ENCODE measurements at places on chromosomes 12 and 14. TPM values are rescaled to one million over a fixed set of nuclear protein-coding genes. Genes with fewer than 3 reads are reported as not detected.

DNA sequence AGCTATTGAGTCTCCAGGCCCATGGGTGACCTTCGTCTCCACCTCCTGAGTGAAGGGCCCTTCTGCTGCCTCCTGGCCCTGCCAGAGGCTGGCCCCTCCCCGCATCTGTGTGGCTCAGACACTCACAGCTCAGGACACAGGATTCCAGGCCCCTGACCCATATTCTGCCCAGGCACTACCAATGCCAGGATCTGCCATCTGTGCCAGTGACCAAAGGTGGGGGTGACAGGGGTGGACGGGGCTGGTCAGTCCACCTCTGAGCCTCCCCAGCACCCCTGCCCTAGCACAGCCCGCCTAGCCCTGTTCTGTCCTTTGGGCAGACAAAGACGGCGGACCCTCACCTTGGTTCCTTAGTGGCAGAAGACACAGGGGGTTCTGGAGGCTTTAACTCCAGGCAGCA is 2.8 kb downstream of the ASB2 start:
- no peaks in the 10 kb centered on the region for H3K36me3 ChIP-seq
- H3K4me3 ChIP-seq = no peak overlapping the region
- H3K27ac ChIP-seq = no peak overlapping the region
- no peak for DNase-seq

DNA sequence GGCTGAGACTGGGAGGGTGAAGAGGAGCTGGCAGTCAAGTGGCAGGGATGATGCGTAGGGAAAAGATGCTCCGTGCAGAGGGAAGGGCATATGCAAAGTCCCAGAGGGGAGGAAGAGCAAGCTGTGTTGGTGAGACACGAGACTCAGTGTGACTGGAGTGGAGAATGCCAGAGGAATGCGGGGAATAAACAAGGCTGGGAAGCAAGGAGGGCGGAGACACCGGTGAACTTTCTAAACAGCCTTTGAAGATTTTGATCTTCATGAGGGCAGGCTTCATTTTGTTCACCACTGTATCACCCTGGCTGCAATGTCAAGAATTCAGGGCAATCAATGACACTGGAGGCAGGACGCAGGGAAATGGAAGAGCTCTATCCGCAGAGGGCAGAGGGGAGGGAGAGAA is 535.8 kb downstream of the FUT8 start:
- no peak overlapping the region for H3K27ac ChIP-seq
- no peaks in the 10 kb centered on the region for H3K4me1 ChIP-seq
- DNase-seq = no peak
- H3K4me3 ChIP-seq = no peak overlapping the region
- H3K36me3 ChIP-seq = no peaks in the 10 kb centered on the region
- peaks cover 2% of the 10 kb centered on the region for H3K27me3 ChIP-seq

- DNase-seq = peak; percentile 65
- H3K27ac ChIP-seq = peak overlapping the region; percentile 62
- peaks cover 8% of the 10 kb centered on the region for H3K36me3 ChIP-seq
- H3K27me3 ChIP-seq = peaks cover 11% of the 10 kb centered on the region
- peak overlapping the region; percentile 93 for H3K4me3 ChIP-seq
- peaks cover 41% of the 10 kb centered on the region for H3K4me1 ChIP-seq
Measured at GRCh38 chr12:42588524-42589464, 752 bp downstream of the PRICKLE1 start.

DNA sequence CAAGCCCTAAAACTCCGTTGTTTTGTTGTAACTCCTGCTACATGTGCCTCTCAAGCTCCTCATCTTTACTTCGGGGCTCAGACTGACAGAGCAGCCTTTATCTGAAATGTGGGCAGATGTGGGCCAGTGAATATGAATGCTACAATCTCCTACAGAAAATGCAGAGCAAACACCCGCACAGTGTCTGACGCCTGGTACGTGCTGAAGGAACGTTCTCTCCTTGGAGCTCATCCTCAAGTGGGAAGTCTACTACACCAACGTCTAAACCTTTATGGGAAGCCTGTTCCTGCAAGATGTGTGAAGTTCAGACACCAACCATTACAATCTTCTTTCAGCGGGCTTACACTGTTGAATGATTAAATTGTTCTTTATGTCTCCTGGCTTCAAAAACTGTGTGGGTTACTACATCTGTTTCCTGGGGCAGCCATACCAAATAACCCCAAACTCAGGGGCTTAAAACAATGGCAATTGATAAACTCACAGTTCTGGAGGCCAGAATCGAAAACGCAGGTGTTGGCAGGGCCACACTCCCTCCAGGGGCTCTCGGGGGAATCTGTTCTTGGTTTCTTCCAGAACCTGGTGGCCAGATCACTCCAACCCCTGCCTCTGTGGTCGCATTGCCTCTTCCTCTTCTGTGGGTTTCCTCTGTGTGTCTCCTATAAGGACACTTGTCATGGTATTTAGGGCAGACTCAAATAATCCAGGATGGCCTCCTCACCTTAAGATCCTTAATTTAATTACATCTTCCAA is 179.7 kb upstream of the PLXNC1 start:
- DNase-seq = no peak
- no peak overlapping the region for H3K27ac ChIP-seq
- H3K36me3 ChIP-seq = no peaks in the 10 kb centered on the region
- peaks cover 20% of the 10 kb centered on the region for H3K4me1 ChIP-seq
- H3K27me3 ChIP-seq = no peaks in the 10 kb centered on the region

GRCh38 chr12:57698414-57698813 is 4.5 kb downstream of the OS9 start:
- DNase-seq = no peak
- no peak overlapping the region for H3K4me3 ChIP-seq
- peaks cover 6% of the 10 kb centered on the region for H3K4me1 ChIP-seq
- H3K27ac ChIP-seq = no peak overlapping the region
- no peaks in the 10 kb centered on the region for H3K27me3 ChIP-seq
- H3K36me3 ChIP-seq = peaks cover 31% of the 10 kb centered on the region

Gene GPR68
- total RNA-seq = 8.5 TPM

GRCh38 chr14:80942191-80942600 is 658 bp upstream of the CEP128 start:
- peak overlapping the region; percentile 38 for H3K27ac ChIP-seq
- peak overlapping the region; percentile 95 for H3K4me3 ChIP-seq
- no peaks in the 10 kb centered on the region for H3K27me3 ChIP-seq
- no peak for DNase-seq
- H3K36me3 ChIP-seq = no peaks in the 10 kb centered on the region
- H3K4me1 ChIP-seq = peaks cover 13% of the 10 kb centered on the region

Gene PRH2
- not detected for total RNA-seq

DNA sequence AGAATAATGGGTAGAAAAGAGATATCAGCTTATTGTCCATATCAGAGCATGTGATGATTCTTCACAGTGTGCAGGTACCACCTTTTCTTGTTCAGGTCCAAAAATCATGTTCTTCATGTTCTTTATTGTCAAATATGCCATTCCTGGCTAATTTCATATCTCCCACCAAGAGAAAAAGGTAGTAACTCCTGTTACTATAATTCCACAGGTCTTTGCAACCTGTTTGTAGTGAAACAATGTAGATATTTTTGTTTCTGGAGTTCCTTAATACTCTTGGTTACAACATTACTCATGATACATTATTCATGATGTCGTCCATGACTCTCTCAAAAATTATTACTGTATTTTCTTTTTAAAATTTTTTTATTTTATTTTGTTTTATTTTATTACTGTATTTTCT is 11.3 kb upstream of the TMBIM6 start:
- H3K27me3 ChIP-seq = peaks cover 2% of the 10 kb centered on the region
- no peak overlapping the region for H3K27ac ChIP-seq
- H3K4me3 ChIP-seq = no peak overlapping the region
- no peak for DNase-seq
- no peaks in the 10 kb centered on the region for H3K36me3 ChIP-seq

GRCh38 chr12:47458279-47458678 is 247.6 kb downstream of the RPAP3 start:
- no peaks in the 10 kb centered on the region for H3K4me1 ChIP-seq
- H3K4me3 ChIP-seq = no peak overlapping the region
- DNase-seq = peak; percentile 4
- peaks cover 12% of the 10 kb centered on the region for H3K27me3 ChIP-seq

Gene GALNT8
- not detected for total RNA-seq

GRCh38 chr12:105912882-105913678 is 225.7 kb downstream of the NUAK1 start:
- no peak overlapping the region for H3K27ac ChIP-seq
- no peaks in the 10 kb centered on the region for H3K36me3 ChIP-seq

Gene NYNRIN
- 7.2 TPM for total RNA-seq

Gene OTX2
- total RNA-seq = not detected

DNA sequence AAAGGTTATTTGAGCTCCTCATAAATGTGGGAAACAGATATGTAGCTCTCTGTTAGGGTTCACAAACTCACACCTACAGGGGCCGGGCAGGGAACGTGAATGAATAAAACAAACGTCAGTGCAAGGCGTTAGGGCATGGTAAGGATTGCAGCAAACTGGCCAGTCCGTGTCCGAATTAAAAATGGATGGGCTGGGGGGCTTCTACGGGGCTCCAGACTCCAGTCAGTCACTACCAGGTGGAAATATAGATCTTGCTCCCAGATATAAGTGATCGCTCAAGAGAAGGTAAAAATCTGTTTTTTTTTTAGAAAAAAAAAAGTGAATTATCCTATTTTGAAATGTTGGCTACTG is 333.1 kb downstream of the MED13L start:
- no peak for DNase-seq
- peaks cover 5% of the 10 kb centered on the region for H3K4me1 ChIP-seq
- no peaks in the 10 kb centered on the region for H3K36me3 ChIP-seq
- H3K27me3 ChIP-seq = no peaks in the 10 kb centered on the region

DNA sequence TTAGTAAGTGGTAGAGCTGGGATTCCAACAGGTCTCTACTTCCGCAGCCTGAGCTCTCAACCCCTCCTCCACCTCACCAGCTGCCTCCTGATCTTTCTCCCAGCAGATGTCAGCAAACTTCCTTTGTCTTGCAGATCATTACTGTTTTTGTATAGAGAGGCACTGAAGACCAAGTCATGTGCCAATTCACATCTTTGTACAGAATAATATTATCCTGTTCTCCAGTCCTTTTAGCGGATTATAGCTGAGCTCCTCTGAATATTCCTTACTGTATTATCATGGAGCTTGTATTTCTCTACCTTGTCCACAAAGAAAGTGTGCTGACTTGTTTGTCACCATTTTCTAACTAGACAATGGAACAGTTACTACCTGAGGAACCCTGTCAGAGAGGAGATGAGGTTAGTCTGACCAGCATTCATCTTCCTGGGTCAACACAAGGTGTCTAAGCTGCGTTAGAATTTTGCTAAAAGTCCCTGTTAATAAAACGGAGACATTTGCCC is 142.3 kb upstream of the ARHGAP5 start:
- H3K27ac ChIP-seq = no peak overlapping the region
- no peaks in the 10 kb centered on the region for H3K27me3 ChIP-seq
- DNase-seq = no peak
- no peaks in the 10 kb centered on the region for H3K36me3 ChIP-seq
- H3K4me3 ChIP-seq = no peak overlapping the region
- H3K4me1 ChIP-seq = peaks cover 26% of the 10 kb centered on the region
